ENCODE measurements at places on chromosomes 7 and 10.

- DNase-seq, result no peak
These were observed 145.3 kb downstream of the GLI3 start for GRCh38 chr7:42091461-42092291.

DNA sequence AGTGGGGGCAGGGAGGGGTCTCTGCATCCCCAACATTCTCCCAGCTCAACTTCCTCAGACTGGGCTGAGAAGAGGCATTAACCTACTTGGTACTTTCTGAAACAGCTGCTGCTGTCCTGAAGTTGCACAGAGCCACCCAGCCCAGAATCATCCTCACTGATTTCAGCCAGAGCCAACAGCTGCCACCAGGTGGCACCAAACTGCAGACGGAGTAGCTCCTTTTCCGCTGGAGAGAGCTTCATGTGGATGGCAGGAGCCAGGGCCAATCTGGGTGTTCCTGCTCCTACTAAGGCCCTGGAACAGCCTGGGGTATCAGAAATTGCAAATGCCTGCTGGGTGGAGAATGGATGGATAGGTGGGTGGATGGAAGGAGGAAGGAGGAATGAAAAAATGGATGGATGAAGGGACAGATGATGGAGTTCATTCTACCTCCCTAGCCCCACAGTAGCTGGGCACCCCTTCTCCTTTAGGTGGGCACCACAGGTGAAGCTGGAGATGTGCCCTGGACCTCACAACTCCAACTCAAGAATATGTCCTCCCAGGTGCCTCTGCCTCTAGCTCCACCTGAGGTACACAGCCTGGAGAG is 11.8 kb upstream of the DRGX start:
- peak; percentile 47 for DNase-seq

DNA sequence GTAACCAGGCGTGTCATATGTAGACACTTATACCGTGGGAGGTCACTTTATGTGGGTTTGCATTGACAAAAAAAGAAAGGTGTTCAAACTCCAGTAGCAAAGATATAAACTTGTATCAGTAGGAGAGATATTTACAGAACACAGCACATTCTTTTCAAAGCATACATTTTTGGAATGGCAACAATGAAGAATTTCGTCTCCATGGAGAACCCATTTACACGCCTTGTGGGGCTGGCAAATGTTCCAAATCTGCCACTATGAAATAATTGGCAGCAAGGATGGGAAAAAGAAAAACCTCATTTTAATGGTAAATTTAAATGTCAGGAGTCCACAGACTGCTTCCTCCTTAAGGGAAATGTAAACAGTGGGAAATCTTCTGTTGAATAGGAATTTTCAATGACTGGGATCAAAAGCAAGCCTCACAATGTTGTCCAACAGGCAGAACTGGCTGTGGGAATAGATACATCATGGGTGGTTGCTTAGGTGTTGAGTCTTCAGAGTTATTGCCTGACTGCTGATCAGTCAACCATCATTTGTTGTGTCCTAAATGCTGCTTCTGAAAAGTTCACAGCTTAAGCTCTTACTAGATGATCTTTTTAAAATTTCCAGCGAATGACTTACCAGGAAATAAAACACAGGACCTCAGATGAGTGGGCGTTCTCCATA is 256.6 kb upstream of the SEMA3C start:
- no peak for DNase-seq

GRCh38 chr10:131574707-131575430 is 263.3 kb upstream of the TCERG1L start:
- DNase-seq, result no peak

GRCh38 chr10:110003524-110003885 is 4.3 kb upstream of the ADD3 start:
- peak; percentile 14 for DNase-seq

DNA sequence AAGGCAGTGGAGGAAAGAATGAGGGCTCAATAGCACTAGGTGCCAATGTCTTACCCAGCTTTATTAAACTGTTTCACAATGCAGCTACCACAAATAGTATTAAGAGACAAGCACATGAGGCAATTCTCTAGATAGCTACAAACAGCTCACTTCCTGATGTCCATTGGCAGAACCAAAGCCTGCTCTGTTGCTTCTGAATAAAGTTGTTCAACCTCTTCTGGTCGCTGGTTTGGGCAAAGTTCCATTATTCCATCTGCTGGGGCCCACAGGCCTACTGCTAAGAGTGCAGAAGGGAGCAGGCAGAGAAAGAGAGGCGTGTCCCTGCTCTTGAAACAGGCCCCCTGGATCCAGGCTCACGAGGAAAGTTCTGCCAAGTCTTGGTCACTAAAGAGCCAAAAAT is 173.9 kb downstream of the ZNF438 start:
- peak; percentile 13 for DNase-seq

DNA sequence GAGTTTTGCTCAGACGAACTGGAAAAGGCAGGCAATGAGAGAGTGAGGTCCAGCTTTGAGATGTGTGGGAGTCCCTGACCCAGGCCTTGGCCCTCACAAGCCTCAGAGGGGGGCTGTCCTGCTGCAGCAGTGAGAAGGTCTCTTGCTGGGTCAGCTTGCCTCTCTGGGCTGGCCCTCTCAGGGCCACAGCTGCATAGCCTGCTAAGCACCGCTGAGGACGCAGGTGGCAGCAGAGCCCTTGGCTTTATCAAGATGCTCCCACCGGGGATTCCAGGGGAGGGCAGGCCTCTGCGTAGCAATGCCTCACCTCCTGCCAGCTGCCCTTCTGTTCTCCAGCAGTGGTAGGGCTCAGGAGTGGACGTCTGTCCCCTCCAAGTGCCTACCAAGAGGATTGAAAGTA is 128.7 kb downstream of the COBL start:
- DNase-seq, result peak; percentile 39

DNA sequence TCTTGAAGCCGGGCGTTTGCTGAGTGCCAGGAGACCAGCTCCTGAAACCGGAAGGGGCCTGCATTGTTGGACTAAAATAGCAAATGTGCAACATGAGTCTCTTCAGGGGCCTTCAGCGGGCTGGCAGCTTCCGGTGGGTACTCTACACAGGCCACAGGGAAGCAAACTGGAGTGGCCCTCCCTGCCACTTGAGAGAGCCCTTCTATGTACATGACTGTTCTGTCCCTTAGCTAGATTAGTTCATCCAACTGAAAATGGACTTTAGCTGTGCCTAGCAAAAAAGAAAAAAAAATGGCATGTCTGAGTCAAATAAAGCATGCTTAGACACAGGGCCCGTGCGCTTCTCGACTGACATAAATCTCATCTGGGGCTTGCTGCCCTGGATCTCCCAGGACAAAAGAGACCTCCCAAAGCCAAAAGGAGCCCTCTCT is 115.3 kb upstream of the TCF7L2 start:
- no peak for DNase-seq

DNA sequence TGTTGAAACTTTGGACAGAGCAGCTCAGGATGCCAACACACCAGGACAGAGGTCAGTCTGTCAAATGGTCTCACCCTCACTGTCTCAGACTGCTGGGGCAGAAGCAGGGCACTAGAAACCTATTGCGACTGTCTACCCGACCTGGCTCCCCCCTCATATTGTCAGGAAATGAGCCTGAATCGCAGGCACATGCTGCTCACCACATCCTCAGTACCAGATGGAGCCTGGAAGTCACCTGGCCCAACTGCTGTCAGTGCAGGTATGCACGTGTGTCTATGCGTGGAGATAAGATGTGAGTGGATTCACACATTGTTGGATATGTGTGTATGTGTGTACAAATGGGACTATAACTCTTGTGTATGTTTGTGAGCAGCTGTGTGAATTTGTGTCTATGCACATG is 3.2 kb upstream of the CDHR1 start:
- no peak for DNase-seq

DNA sequence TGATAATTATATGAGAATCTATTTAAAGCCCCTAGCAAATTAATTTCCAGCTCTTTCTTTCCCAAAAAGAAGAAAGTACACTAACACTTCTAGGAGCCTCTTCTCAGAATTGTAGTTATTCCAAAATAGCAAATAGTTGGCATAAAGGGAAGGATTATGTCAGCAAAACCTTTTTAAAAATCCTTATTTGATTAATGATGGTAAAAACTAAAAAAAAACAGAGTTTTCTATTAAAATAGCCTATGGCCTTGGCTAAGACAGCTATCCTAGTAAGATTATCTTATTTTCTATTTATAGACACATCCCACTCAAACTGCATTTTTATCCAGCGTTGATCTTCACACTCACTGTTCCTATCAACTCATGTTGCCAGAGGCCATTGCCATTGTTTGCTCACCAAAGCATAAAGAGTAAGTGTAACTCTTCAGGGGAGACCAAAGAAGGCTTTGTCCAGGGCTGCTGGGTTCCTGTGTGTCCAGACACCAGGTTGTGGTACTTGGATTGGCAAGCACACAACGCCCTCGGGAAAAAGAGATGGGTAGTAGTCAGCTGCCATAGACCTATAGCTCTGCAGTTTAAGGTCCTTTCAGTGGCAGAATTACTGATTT is 31.5 kb downstream of the ACTA2 start:
- no peak for DNase-seq
